Neural crest cell (in vitro differentiated cells): ENCODE measurements at places on chromosomes 16 and 17.

DNA sequence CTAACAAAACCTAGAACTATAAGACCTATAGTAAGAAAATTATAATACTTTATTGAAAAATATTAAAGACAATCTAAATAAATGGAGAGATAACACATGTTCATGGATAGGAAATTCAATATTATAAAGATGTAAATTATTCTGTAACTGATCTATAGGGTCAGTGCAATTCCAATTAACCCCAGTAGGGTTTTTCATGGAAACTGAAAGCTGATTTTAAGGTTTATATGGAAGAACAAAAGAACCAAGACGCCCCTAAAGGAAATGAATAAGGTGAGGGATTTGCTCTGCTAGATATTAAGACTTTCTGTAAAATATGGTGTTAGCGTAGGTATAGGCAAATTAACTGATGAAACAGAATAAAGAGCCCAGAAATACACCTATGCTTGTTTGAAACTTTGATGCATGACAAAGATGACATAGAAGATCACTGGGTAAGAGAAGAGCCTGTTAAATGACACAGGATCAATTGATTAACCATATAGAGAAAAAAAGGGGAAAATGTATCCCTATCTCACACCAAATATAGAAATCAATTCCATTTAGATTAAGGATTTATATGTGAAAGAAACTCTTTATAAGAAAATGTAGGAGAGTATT, 3.0 kb downstream of the ICAM2 start:
- no peak for DNase-seq

- DNase-seq, result no peak
Observed at GRCh38 chr17:56499799-56500388, 93.6 kb upstream of the NOG start.

DNA sequence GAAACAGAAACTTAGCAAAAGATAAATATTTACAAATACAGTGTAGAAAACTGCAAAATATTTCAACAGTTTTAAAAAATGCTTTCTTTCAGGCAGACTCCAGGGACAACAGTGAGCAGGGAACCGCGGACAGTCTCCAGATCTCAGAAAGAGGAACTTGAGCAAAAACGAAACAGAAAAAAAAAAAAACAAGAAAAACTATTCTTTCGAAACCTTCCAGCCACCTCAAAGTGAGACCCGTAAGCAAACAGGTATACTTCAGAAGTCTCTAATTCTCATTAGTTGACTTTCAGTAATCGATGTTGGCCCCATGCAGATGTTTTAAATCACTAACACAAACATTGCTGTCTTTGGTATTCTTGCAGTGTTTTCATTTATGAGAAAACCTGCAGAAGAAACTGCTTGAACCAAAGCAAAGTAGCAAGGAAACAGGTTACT, 15.7 kb upstream of the CCL1 start:
- no peak for DNase-seq

GRCh38 chr17:33292981-33293867, at the start of gene ASIC2:
Gene ASIC2, minus strand, starts transcription at chr17:33293295.
- DNase-seq, result peak; percentile 8

DNA sequence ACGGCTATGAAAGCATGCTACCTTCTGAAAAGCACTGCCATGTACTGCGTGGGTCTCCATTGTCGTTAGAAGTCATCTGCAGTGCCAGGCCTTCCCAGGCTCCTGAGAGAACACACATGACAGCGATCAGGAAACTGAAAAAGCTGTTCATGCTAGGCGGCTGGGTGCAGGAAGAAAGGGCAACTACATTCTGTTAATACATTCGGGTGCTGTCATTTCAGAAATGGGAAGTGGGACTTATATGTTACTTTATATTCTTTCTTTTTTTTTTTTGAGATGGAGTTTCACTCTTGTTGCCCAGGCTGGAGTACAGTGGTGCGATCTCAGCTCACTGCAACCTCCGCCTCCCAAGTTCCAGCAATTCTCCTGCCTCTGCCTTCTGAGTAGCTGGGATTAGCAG, 19.9 kb downstream of the CFAP20 start:
- DNase-seq, result no peak

GRCh38 chr17:7225711-7226331, 6.1 kb downstream of the ACADVL start:
- no peak for DNase-seq

DNA sequence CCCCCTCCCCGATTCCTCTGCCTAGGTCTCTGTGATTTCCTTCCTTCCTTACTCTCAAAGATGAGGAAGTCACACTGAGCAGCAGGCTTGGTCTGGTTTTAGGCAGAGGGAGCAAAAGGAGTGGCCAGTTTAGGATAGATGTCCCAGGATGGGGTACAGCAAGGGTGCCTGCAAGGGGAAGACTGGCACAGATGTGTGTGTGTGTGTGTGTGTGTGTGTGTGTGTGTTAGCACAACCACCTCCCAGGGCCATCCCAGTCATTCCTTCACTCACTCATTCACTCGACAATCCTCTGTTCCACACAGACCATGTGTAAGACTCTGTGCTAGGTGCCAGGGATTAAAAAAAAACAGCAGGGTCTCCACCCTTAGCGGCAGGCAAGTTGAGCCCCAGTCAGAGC, 35.9 kb downstream of the TMEM132E start:
- DNase-seq, result no peak

- DNase-seq, result no peak
Observed at GRCh38 chr16:72094266-72094610, 591 bp downstream of the DHX38 start.

DNA sequence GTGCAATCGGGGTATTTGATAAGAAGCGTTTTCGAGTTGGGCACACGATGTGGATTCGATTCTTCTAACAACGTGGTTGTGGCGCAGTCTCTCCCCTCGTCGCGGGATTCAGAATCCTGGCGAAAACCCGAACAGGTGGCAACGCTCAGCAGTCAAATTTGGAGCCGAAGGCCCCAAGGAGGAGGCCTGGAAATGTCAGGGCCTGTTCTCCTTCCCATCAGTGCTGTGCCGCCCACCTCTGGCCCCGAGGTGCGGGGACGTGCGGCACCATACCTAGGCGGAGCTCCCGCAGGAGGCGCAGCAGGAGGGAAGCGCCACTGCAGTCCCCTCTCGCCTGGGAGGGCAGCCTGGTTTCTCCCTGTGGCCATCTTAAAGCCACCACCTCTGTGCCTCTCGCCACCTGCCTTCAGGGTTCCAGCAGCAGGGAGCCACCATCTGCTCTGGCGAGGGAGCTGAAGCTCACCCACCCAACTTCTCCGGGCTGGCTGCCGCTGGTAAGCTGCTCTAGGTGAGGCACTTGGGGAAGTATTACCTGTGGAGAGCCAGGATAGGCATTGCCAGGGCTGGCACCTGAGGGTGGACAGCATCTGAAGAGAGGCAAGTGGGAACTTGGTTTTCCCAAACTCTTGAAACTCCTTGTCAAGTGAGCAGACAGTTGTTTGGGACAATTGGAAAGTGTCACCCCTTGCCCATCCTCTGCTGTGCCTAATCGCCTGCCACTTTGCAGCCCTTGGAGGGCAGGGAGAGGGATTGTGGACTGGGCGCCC, 2.6 kb upstream of the AATF start:
- DNase-seq, result no peak

DNA sequence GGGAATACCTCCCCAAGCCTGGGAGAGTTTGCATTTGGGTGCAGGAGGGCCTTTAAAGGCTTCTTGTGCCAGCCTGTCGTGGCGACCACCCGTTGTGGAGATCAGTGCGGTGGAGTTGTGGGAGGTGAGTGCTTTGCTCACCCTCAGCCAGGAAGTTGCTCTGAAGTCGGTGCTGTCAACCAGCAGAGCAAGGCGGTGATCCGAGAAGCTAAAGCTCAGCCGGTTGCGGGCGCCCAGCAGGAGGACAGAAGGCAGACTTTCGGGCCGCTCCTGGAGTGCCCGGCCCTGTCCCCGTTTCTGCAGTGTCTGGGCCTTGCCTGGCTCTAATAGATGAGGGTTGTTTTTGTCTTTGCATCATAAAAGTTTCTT, 1.4 kb downstream of the UBE2I start:
- DNase-seq, result no peak

GRCh38 chr16:24670623-24671454, 58.6 kb upstream of the TNRC6A start:
- peak; percentile 20 for DNase-seq

- peak; percentile 75 for DNase-seq
Observed at GRCh38 chr16:180101-180675, at the start of gene HBQ1. Gene HBQ1, plus strand, starts transcription at chr16:180459. Its CDS starts 28 bp downstream, at chr16:180487.

DNA sequence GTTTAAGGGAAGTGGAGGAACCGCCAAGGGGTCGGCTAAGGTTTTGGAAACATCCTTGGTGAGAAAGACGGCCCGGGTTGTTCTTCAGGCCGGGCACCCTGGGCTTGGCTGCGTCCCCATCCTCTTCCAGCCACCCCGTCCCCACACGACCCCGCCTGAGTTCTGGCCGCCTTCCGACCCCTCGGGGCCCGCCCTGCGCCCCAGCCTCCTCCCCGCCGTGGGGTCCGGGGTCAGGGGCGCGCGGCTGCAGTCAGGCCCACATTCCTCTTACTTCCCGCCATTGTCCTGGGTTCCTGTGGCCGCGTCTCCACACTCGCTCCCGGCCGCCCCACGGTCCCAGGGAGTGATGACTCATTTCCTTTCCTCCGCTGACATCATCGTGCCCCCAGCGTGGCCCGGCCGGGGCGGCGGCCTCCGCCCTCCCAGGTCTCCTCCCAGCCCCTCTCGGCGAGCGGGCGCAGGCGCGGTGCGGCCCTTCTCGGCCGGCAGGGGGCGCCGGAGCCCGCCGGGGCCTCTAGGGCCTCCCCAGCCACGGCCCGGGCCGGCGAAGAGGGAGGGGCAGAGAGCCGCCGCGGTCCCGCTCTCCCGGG, 59.6 kb downstream of the WSB1 start:
- DNase-seq, result peak; percentile 83

DNA sequence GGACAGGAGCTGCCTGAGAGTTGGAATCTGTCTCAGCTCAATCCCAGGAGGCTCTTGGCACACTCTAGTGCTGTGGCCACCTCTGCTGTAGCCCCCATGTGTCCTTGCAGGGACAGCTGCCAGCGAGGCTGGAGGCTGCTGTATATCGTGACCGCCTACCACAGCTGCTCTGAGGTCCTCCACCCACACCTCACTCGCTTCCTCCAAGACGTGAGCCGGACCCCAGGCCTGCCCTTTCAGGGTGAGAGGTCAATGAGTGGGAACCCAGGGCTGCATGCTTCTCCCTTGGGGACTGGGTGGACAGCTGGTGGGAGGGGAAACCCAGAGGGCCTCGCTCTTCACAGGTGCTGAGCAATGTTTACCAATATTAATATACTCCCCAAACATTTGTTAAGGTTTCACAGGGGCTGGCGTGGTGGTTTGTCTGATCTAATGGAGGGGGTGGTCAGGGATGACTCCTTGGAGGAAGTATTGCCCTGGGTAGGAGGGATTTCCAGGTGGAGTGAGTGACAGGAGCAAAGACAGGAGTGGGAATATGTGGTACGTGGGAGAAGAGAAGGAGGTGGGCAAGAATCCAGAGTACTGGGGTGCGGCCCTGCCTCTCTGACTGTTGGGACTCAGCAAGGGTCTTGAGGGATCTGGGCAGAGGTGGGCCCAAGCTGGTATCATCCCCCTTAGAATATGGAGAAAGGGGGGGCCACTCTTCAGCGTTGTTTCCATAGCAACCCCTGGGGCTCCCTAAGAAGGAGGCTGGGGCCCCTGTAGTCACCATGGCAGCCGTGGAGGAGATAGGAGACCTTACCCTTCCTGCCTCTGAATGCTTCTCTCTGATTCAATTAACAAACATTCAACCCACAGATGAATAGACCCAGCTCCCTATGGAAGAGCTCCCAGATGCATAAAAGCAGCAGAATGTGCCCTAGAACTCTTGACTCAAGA, 22.2 kb upstream of the ALKBH5 start:
- no peak for DNase-seq
